ENCODE measurements at places on chromosomes 16 and 17. TPM values are rescaled to one million over a fixed set of nuclear protein-coding genes. Genes with fewer than 3 reads are reported as not detected.

The CCDC40 gene
- total RNA-seq = not detected

The TXNDC11 gene
- total RNA-seq = 34.4 TPM

The HOXB8 gene
- total RNA-seq = not detected

The PERCC1 gene
- total RNA-seq = not detected

The CCL15 gene
- total RNA-seq = not detected

The PRSS33 gene
- not detected for total RNA-seq

The ADAT1 gene
- total RNA-seq = 51.9 TPM

The HYDIN gene
- not detected for total RNA-seq

The GAA gene
- total RNA-seq = 18.1 TPM

All from activated CD8-positive, alpha-beta T cell treated with anti-CD3 and anti-CD28 coated beads, Interleukin-2, amount 10 ng/mL, durations not matched to agents 7 days and 5 days (primary cell).